Fibroblast of mammary gland (primary cell): ENCODE measurements at places on chromosomes 7 and 10.

GRCh38 chr7:35259523-35259908, 5.6 kb upstream of the TBX20 start:
- no peak for DNase-seq

DNA sequence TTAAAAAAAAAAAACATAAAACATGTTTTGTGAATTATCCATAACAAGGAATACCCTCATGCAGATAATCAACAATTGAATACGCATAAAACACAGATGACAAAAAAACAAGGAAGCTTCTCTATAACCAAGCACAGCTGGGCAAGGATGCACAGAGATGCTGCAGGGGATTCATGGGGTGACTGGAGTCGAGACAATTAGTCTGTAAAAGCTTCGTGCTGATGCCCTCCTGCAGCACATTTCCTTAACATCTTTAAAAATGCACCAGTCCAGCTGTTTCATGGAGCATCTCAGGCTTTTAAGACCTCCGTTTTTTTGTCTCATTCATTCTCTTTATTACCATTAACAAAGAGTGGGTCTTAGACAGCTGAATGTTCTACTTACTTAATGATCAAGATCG, 794.0 kb upstream of the C7orf33 start:
- DNase-seq, result no peak

DNA sequence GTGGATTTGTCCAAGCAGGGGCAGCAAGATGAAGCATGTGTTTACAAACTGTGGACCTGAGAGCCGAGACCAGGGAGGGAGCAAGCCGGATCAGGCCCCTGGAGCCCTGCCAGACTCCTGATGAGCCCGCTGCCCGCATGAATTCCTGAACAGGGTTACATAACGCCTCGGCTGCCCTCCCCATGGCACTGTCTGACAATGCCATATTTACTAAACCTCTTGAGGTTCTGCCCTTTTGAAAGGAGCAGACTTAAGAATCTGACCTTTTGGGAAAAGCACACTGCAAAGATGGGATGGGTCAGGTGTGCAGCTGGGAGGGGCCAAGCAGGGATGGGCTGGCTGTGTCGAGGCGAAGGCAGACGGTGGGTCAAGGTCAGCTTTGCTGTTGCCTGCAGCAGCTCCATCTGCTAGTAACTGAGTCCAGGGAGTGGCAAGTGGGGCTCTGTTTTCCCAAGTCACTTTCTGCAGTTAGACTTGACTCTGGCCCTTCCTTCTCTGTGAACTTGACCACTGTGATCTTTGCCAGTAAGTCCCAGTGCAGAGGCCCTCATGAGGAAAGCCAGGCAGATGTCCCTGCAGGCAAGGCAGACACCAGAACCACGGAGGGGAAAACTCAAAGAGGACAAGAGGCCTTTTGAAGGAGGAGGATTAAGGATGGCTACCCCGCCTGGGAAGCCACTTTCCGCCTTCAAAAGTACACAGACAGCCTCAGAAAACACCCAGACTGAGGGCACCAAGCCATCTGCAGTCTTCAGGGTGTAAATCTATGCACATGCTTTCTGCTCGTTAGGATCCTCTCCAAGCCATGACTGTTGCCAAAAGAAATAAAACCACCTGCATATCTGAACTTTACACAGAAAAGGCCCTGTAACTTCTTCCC, 175.8 kb downstream of the TNS3 start:
- no peak for DNase-seq

DNA sequence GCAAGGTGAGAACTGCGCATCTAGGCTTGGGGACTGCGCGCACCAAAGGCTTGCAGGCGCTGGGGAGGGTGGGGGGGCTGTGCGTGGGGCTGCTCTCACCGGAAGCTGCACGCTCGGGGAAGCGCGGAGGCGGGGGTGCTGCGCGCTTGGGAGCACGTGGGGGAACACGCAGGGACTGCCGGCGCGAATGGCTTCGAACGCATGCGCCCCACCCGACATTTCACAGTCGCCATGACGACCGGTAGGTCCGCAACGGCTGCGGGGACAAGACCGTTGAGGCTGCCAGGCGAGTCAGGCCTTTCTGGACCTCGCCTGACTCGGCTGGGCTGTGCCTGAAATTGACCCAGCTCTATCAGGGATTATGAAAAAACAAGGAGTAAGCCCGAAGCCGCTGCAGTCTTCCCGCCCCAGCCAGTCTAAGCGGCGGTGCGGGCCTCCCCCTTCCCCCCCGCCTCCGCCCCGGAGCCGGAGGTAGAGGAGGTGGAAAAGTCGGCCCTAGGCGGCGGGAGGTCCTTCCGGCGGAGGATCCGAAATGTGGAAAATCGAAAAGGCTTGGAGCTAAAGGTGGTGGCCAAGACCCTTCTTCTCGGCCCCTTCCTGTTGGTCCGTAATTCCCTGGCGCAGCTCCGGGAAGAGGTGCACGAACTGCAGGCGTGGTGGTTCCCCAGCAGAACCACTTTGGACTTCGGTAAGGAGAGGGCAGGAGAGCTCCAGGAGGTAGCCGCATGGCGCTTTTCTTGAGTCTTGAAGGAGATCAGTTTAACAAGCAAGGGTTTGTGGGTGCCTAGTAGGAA, 34.9 kb upstream of the STEAP1 start:
- peak; percentile 23 for DNase-seq

DNA sequence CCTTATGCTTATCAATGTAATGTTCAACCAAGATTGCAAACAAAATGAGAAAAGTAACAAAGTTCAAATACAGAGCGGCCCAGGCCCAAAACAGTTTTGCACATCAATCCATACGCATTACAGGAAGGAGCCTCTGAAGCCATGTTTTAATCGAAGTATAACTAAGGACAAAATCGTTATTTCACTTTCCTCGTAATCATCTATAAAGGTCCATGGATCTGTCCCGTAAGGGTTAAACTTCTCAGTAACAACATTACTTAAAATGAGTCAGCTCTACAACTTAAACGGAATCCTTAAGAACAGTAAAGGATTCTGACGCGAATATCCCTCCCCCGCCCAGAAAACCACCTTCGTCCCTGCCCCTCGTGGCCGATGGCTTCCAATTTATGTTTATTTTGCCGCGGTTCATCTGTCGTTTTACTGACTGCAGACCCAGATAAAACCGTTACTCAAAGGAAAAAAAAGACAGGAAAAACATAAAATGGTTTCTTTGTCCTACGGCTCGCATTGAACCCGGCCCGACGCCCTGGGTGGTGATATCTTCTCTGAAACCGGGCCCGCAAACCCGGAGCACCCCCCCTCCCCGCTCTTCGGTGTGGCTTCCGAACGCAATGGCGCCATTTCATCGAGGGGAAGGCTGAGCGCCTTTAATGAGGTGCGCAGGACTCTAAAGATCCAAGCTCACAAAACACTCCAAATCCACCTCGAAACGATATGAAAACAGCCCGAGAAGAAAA, 1.1 kb downstream of the HNRNPA2B1 start:
- peak; percentile 35 for DNase-seq

DNA sequence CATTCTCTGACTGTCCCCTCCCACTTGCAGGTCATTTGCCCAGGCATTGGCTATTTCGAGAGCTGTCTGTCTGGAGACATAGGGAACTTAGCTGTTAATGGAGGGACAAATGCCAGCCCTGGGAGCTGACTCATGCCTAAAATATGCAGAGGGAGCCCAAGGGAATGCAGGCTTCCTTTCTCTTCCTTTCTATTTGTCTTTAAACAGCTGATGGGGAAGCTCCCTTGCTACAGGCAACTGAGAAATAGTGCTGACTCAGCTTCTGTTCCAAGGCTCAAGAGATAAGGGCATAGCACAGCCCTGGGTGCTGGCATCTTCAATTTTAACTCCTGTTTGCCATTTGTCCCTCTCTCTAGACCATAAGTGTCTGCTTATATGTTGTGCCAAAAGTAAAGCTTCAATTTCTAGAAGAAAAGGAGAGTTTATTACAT, 82.7 kb upstream of the C1GALT1 start:
- DNase-seq, result peak; percentile 90

GRCh38 chr10:2445370-2445769, 622.0 kb upstream of the PFKP start:
- DNase-seq, result no peak

- no peak for DNase-seq
Observed at GRCh38 chr7:134740376-134740775, 39.1 kb upstream of the CALD1 start.

GRCh38 chr10:98425511-98426352, 10.8 kb upstream of the PYROXD2 start:
- peak; percentile 47 for DNase-seq

GRCh38 chr7:158023157-158023556, 564.5 kb downstream of the PTPRN2 start:
- DNase-seq, result no peak

- DNase-seq, result no peak
Observed at GRCh38 chr7:82697897-82698296, 254.3 kb upstream of the CACNA2D1 start.

DNA sequence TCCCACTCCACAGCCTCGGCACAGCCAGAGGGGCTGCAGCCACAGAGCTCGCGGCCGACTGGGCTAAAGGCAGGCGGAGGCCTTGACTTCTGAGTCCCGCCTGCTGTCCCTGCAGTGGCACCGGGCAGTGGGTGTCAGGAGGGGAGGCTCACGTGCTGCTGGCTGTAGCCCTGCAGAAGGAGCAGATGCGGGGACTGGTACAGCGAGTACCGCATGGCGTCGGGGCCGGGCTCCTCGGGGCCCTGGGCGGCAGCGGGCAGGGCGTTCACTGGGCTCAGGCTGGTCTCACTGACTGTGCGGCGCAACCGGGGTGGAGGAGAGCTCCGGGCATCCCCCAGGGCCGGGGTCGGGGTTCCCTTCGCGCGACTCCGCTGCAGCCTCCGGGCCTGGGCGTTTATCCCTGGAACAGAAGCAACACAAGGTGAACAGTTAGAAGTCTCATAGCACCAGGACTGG, 25.6 kb downstream of the PAPOLB start:
- no peak for DNase-seq

GRCh38 chr10:133091316-133091715, 3.6 kb downstream of the ADGRA1 start:
- DNase-seq, result no peak

DNA sequence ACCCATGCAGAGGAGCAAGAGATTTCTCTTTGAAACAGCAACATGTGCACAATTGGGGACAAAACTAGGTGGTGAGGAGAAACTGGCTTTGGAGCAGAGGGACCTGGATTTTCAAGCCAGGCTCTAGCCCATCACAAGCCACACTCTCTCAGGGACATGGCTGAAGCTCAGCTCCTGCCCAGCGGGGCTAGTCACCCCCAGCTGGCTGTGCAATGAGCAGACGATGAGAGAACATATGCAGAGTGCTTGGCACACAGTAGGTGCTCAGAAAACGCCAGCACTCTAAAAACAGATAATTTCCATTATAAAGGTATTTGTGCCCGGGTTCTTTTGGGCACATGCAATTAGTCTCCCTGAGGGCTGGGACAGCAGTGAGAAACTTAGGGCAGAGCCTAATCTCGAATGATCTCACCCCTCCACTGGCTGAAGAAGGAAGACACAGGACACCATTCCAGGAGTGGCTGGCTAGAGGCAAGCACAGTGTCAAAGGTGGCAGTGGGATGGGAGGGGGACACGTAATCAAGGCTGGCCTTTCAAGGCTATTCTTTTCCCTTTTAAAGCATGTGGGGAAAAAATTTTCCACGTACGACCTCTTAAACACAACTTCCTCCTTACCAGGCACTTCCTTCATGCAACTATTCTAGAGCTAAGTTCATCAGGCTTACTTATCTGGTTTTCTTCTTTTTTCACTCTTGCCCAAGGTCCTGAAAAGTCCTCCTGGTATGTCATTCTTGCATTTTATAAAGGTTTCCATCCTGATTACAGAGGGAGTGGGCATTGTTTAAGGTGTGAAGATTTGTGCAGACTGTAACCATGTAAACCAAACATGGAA, 15.1 kb downstream of the FAM53B start:
- DNase-seq, result no peak

DNA sequence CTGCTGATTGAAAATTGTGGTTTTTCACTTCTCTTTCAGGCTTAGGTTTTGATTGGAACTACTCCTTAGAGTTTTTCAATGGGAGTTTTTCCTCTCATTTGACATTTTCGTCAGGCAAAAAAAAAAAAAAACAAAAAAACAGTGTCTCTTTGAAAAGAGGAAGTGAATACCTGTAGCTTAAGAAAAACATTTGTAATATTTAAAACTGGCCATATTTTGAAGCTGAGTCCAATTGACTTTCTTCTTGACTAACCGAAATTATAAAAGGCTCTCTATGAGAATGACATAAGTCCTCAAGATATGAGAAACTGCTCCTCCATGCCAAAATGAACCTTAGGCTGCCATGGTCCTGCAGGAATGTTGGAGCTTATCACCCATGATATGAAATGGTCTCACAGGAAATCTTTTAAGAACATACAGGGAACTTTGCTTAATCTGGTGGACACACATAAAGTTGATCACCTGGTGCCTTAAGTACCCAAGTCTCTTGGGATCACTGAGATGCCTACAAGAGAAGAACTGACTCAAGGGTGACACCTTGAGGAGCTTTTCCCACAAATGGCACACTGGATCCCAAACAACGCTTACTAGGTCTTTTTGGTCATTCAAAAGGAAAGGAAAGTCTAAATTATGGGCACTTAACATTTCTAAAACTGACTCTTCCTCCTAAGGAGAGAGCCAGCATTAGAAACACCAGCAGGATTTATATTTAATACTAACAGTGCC, 263.4 kb downstream of the CDC14C start:
- no peak for DNase-seq

DNA sequence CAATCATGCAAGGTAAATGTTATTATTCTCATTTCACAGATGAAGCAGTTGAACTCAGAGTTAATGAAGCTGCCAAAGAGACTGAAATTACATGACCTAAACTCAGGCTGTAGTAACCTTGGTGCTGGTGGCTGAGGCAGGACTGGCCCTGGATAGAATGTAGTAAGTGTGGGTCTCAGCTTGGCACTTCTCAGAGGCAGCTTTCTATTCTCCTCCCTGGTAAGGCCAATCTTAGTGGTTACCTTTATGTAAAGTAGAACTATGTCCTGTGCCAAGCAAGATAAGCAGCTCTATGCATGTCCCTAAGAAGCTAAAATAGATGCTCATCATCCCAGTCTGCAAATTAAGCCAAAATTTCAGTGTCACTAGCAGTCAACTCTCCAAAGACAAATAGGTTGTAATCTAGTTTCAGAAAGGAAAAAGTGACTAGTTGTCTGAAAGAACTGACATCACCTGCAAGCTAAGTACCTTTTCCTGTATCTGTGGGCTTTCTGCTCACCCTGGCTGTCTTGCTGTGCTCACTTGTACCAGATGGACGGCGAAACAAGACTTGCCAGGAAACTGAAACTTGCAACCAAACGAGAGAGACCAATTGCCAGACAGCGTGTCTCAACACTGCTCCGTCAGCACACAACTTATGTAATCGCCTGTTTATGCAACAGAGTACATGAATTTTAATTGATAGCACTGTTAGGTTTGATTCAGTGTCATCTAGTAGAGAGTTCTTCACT, 43.7 kb downstream of the CH25H start:
- peak; percentile 77 for DNase-seq

DNA sequence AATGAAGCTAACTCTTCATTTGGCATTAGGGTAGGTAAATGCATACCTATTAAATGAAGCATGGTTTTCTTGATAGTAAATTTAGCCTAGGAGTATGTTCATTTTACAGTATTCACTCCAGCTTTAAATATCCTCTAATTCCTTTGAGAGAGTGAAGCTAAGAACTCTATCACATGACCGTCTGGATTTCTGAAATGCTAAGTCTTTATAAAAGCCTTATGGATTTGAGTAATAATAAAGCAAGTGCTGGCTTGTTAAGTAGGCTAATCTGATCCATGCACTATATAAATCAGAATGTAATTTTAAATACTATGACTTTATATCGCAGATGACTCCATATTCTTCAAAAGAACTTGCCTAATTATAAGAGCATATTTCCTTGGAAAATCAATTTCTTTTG, 64.8 kb downstream of the REEP3 start:
- no peak for DNase-seq
